ENCODE measurements at places on chromosomes 2 and 18.

GRCh38 chr18:45321520-45321919, 293.8 kb upstream of the SLC14A2 start:
- DNase-seq = no peak

DNA sequence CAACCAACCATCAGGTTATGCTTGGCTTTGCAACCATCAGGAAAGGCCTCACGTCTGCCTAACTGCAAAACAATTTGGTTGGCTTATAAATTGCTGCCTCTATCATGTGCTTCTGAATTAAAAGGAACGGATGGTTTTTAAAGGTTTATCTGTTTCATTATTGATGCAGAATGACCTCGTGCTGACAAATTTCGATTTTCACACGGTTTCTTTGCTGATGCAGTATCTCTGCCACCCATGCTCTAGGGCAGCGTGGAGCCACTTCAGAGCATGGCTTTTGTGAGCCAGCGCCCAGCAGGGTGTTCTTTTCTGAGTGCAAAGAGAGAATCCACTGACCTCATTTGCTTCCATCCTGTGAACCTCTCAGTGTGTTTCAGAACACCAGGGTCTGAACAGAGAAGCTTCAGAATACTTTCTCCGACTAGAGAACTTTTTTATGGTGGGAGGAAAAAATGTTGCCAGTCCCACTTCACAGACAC, 143.1 kb upstream of the L3MBTL4 start:
- no peak for DNase-seq

DNA sequence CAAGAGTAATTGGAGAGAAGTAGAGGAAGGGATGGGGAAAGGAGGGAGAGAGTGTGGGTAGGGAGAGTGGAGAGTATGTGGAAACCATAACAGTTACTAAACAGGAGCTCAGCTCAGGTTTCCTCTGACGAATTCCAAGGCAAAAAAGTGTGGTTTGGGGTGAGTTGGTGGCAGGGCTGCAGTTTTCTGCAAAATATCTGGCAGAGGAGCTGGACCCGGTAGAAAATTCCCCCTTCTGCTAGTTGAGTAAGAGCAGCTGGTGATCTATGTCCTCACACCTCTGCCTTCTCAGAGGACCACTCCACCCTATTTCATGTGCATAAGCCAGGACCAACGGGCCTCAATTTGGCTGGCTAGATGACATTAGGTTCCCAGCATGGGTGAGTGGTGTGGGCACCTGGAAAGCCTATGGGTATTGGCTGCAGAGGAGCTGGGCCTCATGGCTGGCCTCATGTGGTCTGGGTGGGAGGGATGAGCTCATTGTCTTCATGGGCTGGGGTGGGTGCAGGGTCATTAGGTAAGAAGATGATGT, 13.2 kb downstream of the NRP2 start:
- no peak for DNase-seq

GRCh38 chr2:72914206-72914559, 3.1 kb upstream of the EMX1 start:
- no peak for DNase-seq

DNA sequence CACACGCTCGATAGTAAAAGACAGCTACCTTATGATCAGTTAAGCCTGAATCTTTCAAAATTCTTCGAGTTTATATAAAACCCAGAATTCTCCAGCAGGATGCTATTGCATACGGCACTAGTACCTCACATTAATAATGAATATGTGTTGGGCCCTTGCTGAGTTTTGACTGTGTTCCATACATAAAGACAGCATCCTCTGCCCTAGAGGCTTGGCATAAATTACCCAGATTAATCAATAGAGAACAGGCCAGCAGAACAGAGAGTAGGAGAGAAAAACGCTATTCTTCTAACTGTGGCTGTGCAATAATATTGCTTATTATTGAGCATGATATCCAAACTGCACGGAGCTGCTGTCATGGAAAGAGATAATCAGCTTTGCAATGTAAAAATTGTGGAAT, 194.3 kb downstream of the SOX11 start:
- DNase-seq = no peak

GRCh38 chr18:57439985-57440330, 4.8 kb downstream of the ONECUT2 start:
- no peak for DNase-seq
